ENCODE measurements at places on chromosomes 13 and 19.

GRCh38 chr13:49821216-49822009 is 28.9 kb upstream of the KPNA3 start:
- DNase-seq, result no peak

GRCh38 chr13:106987427-106987785 is 419.5 kb upstream of the ARGLU1 start:
- DNase-seq, result no peak

DNA sequence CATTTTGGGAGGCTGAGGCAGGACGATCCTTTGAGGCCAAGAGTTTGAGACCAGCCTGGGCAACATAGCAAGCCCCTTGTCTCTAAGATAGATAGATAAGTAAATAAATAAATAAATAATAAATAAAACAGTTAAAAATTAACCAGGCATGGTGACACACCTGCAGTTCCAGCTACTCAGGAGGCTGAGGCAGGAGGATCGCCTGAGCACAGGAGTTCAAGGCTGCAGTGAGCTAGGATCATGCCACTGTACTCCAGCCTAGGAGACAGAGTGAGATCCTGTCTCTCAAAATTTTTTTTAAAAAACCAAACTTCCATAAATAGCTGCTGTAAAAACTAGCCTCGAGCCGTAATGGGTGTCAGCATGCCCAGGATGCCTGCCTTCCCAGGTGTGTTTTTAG is 14.4 kb upstream of the NAXD start:
- DNase-seq, result no peak

- DNase-seq, result no peak
Measured at GRCh38 chr13:66273011-66273410, 957.1 kb downstream of the PCDH9 start.

DNA sequence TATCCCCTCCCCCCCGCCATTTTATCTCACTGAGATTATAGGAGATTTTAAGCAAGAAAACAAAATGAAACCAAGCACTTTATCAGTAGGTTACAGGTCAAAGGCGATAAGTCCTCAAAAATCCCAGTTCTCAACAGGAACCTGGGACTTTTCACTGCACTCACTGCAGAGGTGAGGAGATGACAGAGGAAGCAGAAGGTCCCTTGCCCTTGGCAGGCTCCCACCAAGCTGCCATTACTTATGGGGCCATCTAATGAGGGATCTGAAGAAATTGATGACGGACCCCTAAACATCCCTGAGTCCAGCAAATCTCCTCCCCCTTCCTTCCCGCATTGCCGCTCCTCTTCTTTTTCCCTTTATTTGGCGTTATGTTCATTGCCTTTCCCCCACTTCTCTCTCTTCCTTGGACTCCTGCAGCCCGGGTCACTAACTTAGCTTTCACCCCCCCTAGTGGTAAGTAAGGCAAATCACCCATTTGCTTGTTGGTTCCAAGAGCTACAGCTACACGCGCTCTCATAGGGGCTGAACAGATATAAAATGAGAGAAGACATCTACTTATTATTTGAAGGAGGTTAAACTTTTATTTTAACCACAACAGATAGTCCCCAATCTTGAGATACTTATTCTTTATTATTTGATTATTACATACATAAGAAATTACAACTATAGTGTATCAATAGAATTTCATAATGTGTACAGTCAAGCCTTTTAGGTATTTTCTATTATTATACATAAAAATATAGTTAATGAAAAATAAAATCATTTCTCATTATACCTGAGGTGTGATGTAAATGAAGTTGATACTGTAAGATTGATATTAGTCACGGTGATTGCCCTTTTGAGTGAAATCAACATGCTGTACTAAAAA is 52.0 kb upstream of the ARGLU1 start:
- DNase-seq, result no peak

- DNase-seq, result no peak
Measured at GRCh38 chr19:27750391-27751043, 1462.4 kb downstream of the UQCRFS1 start.

DNA sequence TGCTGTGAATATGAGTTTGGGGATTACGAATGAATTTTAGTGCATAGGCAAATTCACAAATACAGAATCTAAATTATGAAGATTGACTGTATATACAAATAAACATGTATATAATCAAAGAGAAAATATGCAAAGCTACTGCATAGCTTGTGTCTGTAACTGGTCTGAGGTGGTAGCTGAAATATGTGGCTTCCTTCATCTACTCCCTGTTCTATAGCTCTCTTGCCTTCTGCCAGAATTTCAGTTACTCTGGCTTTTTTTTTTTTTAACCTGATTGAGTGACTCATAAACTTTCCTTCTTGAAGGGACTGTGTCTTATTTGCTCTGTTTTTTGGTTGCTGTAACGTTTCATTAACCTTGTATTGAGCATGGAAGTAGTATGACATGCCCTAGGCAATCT is 26.6 kb downstream of the DNAJC3 start:
- no peak for DNase-seq

DNA sequence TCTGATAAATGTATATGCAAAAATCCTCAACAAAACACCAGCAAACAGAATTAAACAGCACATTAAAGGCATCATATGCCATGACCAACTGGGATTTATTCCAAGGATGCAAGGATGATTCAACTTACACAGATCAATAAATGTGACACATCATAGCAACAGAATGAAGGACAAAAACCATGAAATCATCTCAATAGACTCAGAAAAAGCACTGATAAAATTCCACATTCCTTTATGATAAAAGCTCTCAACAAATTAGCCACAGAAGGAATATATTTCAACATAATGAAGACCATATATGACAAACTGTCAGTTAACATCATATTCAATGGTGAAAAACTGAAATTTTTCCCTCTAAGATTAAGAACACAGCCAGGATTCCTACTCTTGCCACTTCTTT is 691.6 kb downstream of the DIAPH3 start:
- DNase-seq, result no peak

GRCh38 chr19:4759388-4760284 is 31.9 kb upstream of the FEM1A start:
- DNase-seq, result peak; percentile 53

- DNase-seq, result no peak
Measured at GRCh38 chr13:46871557-46871956, 25.3 kb downstream of the HTR2A start.

- no peak for DNase-seq
Measured at GRCh38 chr13:106623799-106624460, 56.0 kb upstream of the ARGLU1 start.

- DNase-seq, result no peak
Measured at GRCh38 chr13:32951580-32951979, 64.6 kb upstream of the KL start.

DNA sequence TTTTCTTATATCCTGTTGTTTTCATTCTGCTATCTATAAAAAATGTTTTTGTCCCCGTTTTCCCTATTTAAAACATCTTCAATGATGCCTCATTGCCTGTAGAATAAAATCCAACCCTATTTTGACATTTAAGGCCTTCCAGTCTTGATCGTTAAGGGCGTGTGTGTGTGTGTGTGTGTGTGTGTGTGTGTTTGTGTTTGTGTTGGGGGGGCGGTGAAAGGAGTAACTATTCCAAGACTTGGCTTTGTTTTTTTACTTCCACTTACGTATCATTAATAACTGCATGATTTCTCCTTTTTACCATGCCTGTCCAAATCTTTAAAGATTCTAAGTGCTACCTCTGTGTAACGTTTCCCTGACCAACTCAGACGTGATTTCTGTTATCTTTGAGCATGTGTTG is 784 bp downstream of the PIBF1 start:
- DNase-seq, result no peak

GRCh38 chr13:20518660-20519100 is 7.0 kb downstream of the CRYL1 start:
- no peak for DNase-seq

DNA sequence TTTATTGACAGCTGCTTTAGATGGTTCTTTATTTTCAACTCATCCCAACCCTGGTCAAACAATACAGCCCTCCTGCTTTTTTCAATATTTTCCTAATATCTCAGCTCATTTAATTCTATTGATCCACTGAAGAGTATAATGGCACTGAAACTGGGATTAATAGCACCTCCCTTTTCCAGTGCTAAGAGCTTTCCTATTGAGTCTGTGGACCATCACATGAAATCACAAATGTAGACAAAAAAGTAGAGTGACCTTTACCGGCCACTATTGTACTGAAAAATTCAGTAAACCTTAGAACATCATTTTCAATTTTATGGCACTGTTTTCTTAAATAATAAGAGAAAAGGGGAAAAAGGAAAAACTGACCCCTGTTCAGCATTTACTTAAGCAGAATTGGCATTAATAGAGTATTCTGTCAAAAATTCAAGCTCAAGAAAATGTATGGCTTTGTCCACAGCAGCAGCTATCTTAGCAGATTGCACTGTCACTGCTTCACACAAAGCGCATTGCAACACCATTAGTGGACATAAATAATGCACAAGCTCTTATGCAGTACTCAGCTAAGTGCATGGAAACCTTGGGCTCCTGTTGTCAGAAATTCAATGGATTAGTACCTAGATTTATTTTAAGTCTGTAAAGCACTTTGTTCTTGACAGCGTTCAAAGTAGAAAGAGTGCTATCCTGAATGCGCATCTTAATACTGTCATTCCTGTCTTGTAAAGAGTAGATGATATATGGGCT is 851.0 kb upstream of the KLHL1 start:
- DNase-seq, result no peak

DNA sequence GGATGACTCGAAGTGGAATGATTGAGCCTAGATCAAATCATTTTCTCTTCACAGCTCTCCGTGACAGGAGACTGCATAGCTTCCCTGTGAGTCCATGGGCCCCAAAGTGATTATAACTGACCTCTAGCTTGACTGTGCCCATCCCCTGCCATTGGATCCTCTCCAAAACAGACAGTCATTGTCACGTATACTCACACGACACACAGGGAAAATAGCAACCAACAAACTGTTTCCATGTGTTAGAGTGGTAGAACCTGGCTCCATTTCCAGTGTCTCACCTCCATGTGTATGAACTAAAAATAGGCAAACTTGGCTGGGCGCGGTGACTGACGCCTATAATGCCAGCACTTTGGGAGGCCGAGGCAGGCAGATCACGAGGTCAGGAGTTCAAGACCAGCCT is 48.8 kb upstream of the NPAS1 start:
- no peak for DNase-seq

- no peak for DNase-seq
Measured at GRCh38 chr13:110338441-110339101, 31.5 kb downstream of the COL4A2 start.

GRCh38 chr13:72726726-72727416 is 558 bp downstream of the MZT1 start:
- DNase-seq, result peak; percentile 53

- no peak for DNase-seq
Measured at GRCh38 chr13:46210362-46211083, 1.2 kb upstream of the LRRC63 start.

DNA sequence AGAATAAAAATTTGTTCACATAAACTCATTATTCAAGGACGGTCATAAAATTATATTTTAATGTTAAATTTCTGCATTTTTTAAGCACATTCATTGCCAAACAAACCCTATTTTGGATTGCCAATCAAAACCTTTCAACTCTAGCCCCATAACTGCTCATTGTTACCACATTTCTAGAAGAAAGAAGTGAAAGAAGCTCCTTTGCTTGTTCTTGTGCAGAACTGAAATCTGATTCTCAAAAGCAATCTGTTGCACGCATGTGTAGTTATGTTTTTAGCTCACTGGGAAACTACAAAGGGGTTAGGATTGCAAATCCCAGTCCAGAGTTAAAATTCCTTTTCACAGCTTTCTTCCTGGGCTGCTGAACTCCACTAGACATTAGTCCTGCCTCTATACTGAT is 109.5 kb upstream of the MIR17HG start:
- DNase-seq, result no peak

GRCh38 chr19:56118666-56119581 is 2.2 kb downstream of the ZNF787 start:
- DNase-seq, result no peak

GRCh38 chr13:94028234-94028633 is 451.2 kb downstream of the DCT start:
- DNase-seq, result no peak

DNA sequence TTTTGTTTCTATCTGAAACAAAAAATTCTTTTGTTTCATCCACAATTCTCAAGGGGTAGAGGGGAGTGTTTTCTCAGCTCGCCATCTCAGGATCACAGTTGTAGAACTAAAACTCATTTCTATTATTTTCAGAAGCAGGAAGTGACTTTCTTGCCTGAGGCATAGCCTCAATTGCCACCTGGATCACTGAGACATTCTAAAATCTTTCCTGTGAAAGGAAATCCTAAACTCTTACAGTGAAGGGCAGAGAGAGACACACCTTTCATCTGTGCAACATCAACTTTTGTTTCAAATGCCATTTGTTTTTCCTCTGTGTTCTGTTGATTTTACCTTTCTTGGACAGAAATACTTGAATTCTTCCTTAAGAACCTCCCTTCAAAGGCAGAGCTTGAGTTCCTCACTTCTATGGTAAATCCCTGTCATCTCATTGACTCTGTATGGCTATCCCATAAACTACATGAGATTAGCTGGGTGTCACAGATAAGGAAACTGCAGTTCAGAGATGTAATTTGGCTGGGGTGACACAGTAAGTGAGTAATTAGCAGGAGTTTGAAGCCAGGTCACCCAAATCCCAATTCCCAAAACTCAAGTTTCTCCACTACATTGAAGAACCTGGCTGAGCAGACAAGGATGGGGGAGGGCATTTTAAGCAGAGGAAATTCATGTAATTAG is 224.4 kb upstream of the HTR2A start:
- no peak for DNase-seq

DNA sequence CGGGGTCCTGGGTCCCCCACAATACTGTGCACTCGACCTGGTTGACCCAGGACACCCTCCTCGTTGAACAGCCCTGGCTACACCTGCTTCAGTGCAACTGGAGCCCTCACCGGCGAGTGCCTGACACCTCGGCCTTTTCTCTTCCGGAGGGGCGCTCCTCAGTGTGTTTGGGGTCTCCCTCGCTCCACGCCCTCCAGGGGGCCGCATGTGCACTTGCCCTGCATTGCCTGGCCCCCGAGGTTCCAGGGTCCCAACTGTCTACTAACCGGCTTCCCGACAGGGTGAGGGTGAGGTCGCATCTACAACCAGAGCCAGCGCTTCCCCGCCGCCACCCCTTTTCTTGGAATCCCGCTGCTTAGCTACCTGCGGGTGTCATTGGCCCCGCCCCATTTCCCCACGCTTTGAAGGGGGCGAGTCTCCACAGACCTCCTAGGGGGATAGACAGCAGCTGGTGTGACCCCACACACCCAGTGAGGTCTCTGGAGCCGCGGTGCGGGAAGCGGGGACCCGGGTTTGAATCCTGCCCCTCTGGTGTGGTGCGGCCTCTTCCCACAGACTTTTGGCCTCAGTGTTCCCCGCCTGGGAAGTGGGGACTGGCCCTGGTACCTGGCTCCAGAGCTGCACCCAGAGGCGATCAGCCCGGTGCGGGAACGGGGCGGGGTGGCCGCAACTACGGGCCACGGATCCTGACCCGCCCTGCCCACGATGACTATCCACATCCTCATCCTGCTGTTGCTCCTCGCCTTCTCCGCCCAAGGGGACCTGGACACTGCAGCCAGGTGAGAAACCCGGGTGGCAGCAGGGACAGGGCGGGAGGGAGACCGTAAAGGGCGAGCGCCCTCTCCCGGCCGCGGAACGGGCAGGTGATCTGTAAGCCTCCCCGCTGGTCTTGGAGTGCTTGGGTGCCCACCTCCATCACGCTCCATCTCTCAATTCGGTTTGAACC is at the start of gene ADM5:
Gene ADM5 (plus strand): TSS at position 462 of the 946 bp plus-strand sequence. CDS start 244 bp downstream, at position 706.
- DNase-seq, result peak; percentile 29
